ENCODE measurements at places on chromosomes 11 and 22. TPM values are rescaled to one million over a fixed set of nuclear protein-coding genes. Genes with fewer than 3 reads are reported as not detected.

- no peak overlapping the region for H3K4me3 ChIP-seq
- H3K4me1 ChIP-seq = peaks cover 32% of the 10 kb centered on the region
- no peak overlapping the region for H3K27ac ChIP-seq
- no peaks in the 10 kb centered on the region for H3K27me3 ChIP-seq
- no peak for DNase-seq
- no peaks in the 10 kb centered on the region for H3K36me3 ChIP-seq
Measured at GRCh38 chr11:47508240-47508957, 44.5 kb downstream of the CELF1 start.

Gene OSBP2
- total RNA-seq = 4.7 TPM

DNA sequence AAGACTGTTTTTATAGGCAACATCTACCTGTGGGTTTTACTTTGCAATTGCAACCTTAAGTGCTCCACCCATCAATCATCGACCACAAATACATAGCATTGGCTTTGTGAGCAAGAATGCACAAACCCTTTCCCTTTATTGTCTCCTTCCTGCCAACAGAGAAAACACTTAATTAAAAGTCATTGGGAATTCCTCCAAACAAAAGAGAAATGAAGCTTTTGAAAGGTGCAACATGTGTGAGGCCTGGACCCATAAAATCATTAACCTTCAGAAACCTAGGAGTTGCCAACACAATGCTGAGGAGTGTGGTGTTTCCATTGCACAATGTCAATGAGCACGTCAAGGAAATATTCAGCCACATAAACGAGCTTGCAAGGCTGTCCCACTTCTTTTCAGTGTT, 223.2 kb downstream of the BLID start:
- no peaks in the 10 kb centered on the region for H3K27me3 ChIP-seq
- no peak for DNase-seq
- H3K4me1 ChIP-seq = no peaks in the 10 kb centered on the region
- no peak overlapping the region for H3K27ac ChIP-seq
- no peak overlapping the region for H3K4me3 ChIP-seq
- H3K36me3 ChIP-seq = no peaks in the 10 kb centered on the region

- H3K4me3 ChIP-seq = no peak overlapping the region
- H3K36me3 ChIP-seq = no peaks in the 10 kb centered on the region
- H3K27ac ChIP-seq = no peak overlapping the region
Measured at GRCh38 chr11:133809569-133810491, 35.5 kb downstream of the SPATA19 start.

- no peaks in the 10 kb centered on the region for H3K27me3 ChIP-seq
- H3K27ac ChIP-seq = no peak overlapping the region
- no peaks in the 10 kb centered on the region for H3K36me3 ChIP-seq
- no peak for DNase-seq
- H3K4me1 ChIP-seq = no peaks in the 10 kb centered on the region
- no peak overlapping the region for H3K4me3 ChIP-seq
Measured at GRCh38 chr11:110763249-110764011, 51.2 kb upstream of the ARHGAP20 start.

Gene UBQLNL
- total RNA-seq = 0.72 TPM

DNA sequence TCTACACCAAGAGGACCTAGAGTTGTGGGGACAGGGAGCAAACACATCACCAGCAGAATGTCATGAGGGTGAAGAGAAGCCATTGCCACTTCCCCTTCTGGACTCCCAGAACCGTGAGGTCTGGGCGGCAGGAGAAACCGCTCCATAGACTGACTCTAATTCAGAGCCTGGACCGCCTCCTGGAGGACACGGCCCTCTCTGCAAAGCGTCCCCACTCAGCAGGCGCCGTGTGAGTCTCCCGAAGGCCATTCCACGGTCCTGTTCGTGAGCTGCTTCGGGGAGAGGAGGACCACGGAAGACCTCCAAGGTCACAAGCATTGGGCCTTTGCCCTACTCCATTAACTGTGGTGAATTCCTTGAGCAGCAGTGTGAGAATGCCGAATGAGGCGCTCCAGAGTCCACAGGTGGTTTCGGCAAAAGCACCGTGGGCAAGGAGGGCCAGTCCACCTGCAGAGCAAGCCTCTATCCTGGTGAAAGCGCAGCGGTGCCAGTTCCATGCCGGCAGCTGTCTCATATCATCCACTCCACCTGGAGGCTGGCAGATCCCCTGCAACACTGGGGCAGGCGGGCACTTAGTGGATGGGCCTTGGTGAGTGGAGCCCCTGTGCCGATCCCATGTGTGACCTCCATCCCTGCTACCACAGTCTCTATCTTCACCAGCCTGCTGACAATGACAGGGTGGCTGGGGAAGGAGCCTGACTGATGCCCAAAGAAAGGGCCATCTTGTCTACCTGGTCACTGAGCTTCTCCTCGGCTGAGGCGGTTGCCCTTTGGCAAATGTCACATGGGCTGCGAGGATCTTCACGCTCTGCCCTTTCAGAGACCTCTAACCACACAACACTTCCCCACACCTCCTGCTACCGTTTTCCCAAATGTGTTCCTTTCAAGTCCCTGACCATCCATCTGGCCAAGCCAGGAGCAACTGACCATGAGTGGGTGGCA, 7.5 kb downstream of the C11orf21 start:
- H3K27me3 ChIP-seq = peaks cover 5% of the 10 kb centered on the region
- no peaks in the 10 kb centered on the region for H3K36me3 ChIP-seq
- no peak for DNase-seq
- no peak overlapping the region for H3K4me3 ChIP-seq
- H3K4me1 ChIP-seq = peaks cover 9% of the 10 kb centered on the region
- no peak overlapping the region for H3K27ac ChIP-seq

DNA sequence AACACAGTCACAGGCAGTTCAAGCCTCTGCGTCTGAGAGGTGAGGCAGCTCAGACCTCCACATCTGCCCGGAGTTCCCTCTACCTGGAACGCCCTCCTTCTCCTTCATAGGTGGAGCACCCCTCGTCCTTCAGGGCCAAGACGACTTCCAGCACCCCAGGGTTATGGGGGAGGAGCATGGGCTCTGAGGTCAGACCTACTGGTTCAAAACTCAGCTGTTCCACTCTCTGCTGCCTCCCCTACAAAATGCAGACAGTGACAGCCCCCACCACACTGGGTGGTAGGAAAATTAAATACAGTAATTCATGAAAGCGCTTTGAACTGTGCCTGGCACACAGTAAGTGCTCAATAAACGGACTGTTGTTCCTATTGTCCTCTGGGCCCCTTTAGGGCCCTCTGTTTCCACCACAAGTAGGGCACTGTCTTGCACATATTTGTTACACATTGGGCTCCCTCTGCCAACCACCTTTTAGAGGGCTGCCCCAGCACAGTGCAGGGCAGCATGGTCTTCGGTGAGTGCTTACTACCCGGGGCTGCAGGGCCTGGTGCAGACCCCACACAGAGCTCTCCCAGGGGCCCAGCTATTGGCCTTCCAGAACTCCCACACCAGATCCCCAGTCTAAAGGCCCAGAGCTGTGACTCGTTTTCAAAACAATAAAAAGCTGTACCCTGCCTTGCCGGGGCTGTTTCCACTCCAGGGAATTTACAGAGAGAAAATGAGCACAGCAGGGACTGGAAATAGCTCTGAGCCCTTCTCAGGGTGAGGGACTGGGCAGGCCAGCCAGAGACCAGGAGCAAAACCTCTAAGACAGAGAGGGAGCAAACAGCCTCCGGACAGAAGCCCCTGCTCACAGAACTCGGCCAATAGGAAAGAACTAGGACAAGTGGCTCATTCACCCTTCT, 2.5 kb downstream of the TMEM184B start:
- H3K4me3 ChIP-seq = no peak overlapping the region
- no peak for DNase-seq
- no peaks in the 10 kb centered on the region for H3K27me3 ChIP-seq
- peaks cover 5% of the 10 kb centered on the region for H3K36me3 ChIP-seq

DNA sequence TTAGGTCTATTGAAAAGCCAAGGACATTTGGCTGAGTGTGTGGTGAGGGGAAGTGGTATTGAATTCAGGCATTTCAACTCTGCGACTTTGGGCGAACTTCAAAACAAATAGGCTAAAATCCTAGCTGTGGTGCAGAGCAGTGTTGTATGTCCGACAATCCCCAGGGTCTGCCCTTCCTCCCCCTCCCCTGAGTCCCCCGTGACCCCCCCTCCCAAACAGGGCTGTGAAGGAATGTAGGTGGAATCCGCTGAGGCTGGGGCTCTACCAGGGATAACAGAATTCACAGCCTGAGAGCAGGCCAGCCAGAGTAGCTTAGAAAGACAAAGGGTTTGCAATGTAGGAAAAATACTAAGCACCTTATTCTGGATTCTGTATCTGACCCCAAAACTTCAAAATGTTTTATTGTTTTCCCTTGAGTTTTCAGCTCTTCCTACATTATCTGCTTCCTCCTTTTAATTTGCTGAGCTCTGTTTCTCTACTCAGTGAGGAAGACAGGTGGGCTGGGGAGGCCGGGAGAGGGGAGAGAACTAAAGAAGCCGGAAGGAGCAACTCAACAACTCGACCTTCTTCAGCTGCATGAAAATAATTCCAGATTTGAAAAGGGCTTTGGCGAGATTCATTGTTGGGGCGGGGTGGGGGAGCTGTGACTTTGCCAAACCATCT, 315.2 kb downstream of the BLID start:
- H3K36me3 ChIP-seq = no peaks in the 10 kb centered on the region
- H3K27me3 ChIP-seq = no peaks in the 10 kb centered on the region
- no peak overlapping the region for H3K27ac ChIP-seq
- no peaks in the 10 kb centered on the region for H3K4me1 ChIP-seq
- no peak for DNase-seq
- no peak overlapping the region for H3K4me3 ChIP-seq

- DNase-seq = peak; percentile 52
- H3K4me1 ChIP-seq = peaks cover 6% of the 10 kb centered on the region
- H3K27ac ChIP-seq = peak within 1 kb of the TSS; percentile 93
- peaks cover 6% of the 10 kb centered on the region for H3K36me3 ChIP-seq
- H3K27me3 ChIP-seq = peaks cover 9% of the 10 kb centered on the region
Measured at GRCh38 chr11:31369348-31370329, at the start of the genes DCDC1 and DNAJC24. Gene DCDC1 (minus strand): TSS chr11:31369739. CDS start chr11:31328280, 41,459 bp downstream. Gene DNAJC24 (plus strand): TSS chr11:31369860. CDS start chr11:31370749, 889 bp downstream.

Gene ZNF280B
- total RNA-seq = 0.10 TPM

- no peak for DNase-seq
- no peak overlapping the region for H3K27ac ChIP-seq
- H3K4me1 ChIP-seq = no peaks in the 10 kb centered on the region
- no peak overlapping the region for H3K4me3 ChIP-seq
Measured at GRCh38 chr11:69718147-69718546, 14.3 kb upstream of the FGF19 start.

DNA sequence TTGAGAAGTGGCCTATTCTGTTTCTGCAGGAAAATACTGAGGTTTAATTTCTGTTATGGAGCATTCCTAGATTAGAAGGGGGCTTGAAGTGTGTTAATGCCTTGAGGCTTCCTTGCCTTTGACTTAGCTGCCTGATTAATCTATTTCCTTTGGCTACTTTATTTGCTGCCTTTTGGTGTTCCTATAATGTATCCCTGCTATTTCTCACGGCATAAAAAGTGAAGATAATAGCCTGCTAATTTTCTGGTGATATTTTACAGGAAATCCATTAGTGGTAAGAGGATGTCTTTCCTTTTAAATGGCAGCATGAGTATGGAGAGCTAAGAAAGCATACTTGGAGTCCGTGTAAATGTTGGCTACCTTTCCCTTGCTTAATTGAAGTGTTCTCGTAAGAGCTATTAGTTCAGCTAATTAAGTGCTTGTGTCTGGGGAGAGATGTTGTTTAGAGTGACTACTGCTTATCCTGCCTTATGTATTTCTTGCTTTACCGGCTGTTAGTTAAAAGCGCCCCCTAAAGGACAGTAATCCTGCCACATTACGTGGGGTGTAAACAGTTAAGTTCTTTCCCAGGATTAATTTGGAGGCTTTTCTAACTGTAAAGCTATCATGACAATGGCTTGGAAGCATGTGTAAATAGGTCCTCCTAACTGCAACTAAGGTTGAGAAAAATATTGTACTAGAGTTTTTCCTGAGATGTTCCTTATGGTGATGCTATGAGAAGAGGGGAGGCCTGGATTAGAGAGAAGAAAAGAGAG, 45.6 kb downstream of the ZNF280B start:
- H3K4me3 ChIP-seq = no peak overlapping the region
- no peak for DNase-seq
- no peaks in the 10 kb centered on the region for H3K36me3 ChIP-seq

Gene SAA1
- 7.9 TPM for total RNA-seq

Gene TRPM5
- 0.08 TPM for total RNA-seq

GRCh38 chr11:407651-408123, 7.1 kb downstream of the SIGIRR start:
- H3K27me3 ChIP-seq = no peaks in the 10 kb centered on the region
- H3K27ac ChIP-seq = peak overlapping the region; percentile 54
- no peaks in the 10 kb centered on the region for H3K36me3 ChIP-seq
